ENCODE measurements at places on chromosomes 5 and 9.

DNA sequence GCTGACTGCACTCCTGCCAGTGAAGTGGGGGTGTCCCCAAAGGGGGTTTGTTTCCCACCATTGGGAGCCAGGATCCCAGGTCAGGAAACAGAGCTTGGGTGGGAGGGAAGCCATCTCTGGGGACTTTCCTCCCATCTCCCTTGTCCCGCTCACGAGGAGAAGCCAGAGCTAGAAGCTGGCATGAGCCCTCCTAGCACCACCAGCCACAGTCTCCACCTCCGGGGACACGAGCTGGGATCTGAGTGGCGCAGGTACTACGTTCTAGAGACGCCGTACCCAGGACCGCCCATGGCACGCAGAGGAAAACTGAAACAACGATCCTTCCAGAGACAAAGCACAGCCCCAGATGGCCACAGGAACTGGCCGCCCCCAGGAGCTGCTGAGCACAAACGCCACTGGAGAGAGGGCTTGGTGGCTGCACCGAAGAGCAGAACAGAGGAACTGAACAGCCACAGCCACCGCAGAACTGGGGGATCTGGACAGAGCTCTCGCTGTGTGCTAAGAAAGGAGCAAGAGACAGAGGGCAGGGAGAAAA is 29.8 kb downstream of the ADAMTS2 start:
- no peak for DNase-seq

DNA sequence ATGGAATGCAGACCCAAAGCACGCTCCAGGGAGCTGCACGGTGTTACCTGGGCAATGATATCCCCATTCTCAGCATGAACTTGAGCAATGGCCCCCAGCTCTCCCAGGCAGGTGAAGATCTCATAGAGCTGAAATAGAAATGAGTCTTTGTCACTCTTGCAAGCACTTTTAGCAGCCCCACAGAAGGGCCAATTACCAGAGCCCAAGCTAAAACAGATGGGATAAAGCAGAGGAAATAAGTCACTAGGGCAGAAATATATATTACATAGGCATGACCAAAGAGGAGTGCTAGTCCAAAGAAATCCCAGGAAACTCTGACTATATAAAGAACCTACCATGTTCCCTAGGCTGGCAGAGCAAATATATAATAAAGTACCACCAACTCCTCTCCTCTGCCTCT is 97.3 kb downstream of the DPYSL3 start:
- DNase-seq, result no peak

GRCh38 chr5:148828511-148829247 is 2.3 kb downstream of the ADRB2 start:
- no peak for DNase-seq

- no peak for DNase-seq
Measured at GRCh38 chr5:88666761-88667495, 216.1 kb downstream of the MEF2C start.

DNA sequence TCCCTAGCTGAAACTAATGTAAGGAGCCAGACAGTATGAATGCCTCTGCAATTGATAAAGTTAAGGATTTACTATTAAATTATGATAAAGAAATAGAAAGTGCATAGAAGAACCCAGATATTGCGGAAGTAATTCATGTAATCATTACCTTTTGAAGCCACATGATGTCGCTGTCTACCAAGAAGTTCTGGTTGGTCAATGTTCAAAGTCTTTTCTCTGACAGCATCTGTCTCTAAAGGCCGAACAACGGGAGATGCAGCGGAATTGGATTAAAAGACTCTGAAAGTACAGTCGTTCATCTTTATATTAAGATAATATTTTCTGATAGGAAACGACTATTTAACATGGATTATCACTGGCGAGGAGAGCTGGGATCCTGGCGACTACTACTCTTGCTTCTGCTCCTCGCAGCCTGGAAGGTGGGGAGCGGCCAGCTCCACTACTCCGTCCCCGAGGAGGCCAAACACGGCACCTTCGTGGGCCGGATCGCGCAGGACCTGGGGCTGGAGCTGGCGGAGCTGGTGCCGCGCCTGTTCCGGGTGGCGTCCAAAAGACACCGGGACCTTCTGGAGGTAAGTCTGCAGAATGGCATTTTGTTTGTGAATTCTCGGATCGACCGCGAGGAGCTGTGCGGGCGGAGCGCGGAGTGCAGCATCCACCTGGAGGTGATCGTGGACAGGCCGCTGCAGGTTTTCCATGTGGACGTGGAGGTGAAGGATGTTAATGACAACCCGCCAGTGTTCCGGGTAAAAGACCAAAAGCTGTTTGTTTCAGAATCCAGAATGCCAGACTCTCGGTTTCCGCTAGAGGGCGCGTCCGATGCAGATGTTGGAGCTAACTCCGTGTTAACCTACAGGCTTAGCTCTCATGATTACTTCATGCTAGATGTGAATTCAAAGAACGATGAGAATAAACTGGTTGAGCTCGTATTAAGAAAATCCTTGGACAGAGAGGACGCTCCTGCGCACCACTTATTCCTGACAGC is at the start of gene PCDHA8:
Gene PCDHA8, plus strand, starts transcription at position 210 of the 985 bp plus-strand sequence. Its CDS starts 135 bp downstream, at position 345.
- no peak for DNase-seq

- DNase-seq, result no peak
Measured at GRCh38 chr5:130759061-130759460, 406.0 kb downstream of the HINT1 start.

- DNase-seq, result no peak
Measured at GRCh38 chr9:29060041-29060440, 1486.8 kb upstream of the C9orf72 start.

- DNase-seq, result peak; percentile 38
Measured at GRCh38 chr9:136254381-136255165, 9.0 kb upstream of the QSOX2 start.

DNA sequence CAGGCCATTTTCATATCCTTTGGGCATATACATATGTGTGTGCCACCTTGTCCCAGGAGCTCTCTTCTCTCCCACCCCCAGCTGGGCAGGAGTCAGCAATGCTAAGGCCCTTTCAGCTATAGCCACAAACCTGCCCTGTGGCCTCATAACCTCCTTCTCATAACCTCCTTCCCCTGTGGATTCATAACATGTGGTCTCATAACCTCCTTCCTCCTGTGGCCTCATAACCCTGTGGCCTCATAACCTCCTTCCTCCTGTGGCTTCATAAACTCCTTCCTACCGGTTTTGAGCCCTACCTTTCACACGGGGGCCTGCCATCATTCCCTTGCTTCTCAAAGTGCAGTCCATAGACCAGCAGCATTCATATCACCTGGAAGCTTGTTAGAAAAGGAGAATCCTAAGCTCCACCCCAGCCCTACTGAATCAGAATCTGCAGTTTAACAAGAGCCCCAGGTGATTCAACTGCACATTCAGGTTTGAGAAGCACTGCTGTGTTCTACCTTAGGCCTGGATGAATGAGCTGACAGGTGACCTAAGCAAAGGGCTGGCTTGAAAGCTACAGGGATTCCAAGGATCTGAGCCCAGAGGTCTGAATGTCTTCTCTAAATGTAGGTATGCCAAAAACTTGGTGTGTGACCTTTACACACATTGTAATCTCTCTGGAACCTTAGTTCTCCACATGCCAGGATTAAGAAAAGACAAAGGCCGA is 41.9 kb upstream of the PLPP6 start:
- DNase-seq, result no peak

DNA sequence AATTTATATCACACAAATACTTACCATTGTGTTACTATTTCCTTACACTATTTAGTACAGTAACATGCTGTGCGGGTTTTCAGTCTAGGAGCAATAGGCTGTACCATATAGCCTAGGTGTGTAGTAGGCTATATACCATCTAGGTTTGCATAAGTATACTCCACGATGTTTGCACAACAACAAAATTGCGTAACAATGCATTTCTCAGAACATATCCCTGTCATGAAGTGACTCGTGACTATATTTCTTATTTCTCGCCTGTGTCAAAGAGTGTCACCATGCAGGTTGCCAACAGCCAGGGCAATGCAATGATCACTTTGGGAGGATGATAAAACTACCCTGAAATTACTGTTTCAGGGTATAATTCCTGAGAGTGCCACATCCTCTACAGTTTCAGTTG is 65.6 kb upstream of the CD180 start:
- no peak for DNase-seq

- no peak for DNase-seq
Measured at GRCh38 chr5:139426203-139426885, 13.0 kb downstream of the DNAJC18 start.
